Stimulated activated CD4-positive, alpha-beta T cell treated with anti-CD3 and anti-CD28 coated beads, Interleukin-1b, Interleukin-23, amount 100 ng/mL, for 24 hours (primary cell): ENCODE measurements at places on chromosomes 5 and 9.

DNA sequence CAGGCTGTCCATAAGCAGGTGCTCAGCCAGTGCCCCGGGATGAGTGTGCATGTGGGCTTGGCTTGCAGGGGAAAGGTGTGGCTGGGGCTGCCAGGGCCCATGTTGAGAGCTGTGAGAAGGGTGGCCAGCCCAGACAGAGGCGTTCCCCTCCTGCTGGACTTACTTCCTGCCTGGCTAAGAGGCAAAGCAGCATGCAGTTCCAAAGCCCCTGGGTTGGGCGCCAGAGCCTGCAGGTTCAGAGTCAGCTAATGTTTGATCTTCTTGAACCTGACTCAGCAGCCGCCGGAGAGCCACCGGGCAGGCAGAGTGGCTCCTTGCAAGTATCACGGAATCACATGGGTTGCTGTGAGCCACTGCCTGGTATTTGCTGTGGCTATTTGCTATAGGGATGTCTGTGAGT is 168.4 kb upstream of the MAP1B start:
- no peak for DNase-seq

DNA sequence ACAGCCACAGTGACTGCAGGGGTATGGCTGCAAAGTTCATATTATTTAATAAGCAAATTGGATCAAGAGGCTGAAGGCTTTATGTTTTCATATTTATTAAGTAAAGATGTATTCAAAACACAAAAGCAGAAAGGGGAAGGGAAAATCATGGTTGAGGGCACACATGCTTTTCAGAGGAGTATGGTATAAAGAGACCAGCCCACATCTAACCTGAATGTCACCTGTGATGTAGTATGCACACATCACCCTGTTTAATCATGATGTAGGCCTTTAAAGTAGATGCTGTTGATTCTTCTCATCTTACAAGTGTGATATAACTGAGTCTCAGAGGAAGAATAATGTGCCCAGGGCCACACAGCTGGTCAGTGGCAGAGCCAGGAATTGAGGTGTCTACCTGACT is 211.8 kb downstream of the DCP2 start:
- no peak for DNase-seq

DNA sequence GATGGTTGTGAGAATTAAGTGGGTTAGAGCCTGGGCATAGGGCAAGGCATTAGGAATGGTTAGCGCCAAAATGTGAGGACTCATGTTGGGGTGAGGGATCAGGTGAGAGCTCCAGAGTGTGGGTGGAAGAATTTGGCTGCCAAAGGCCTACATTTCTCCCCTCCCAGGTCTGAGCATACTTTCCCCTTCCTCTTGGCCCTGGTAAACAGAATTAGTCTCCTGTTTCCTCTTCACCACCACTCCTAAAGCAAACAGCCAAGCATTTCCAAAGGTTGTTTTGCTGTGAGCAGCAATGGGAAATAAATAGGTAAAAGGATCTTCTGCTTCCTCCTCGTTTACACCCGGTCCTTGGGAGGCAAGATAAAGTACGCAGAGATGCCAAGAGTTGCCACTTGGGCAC is 132.5 kb downstream of the ZSWIM6 start:
- DNase-seq, result no peak

DNA sequence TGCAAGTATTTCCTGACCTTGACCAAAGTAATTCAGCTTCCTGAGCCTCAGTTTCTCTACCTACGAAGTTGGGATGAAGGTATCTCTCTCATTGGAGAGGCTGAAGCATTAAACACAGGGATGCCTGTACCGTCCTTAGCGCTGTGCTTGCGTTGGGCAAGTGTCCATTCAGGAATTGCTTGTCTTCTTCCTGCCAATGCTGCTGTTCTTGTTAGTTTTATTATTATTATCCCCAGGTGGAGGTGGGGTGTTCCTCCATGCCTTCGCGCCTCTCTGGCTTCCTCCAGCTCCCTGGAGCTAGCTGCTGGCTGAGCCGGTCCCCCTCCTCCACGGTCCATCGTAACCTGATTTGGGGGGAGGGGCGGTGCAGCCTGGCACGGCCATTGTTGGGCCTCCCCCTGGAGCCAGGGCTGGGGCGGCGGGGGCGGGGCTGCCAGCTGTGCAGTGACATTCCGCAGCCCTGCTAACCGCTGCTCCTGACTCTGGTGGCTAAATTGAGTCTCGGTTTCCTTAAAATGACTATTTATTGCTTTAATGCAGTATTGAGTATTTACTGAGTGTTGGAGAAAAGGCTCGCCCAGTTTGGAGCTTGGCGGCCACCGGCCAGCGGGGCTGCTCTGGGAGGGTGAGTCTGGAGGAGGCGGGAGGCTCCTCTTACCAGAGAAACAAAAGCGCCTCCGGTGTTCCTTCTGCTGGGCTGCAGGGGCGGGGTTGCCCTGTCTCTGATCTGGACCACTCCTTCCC is 51.3 kb downstream of the LMX1B start:
- DNase-seq, result no peak

DNA sequence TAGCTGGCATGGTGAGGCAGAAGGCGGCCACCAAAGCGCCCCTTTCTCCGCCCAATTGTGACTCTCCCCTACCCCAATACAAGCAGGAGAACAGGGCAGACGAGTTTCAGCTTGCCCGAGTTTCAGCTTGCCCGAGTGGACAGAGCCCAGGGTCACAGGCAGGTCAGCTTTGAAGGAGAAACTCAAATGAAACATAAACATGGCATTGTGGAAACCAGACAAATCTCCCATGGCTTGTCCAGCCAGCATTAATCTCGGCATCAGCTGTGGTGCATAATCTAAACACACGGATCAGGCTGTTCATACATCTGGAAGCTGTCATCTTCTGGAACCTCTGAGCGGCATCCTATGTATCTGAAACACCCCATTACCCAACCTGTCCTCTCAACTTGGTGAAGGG is 16.9 kb downstream of the PTCH1 start:
- DNase-seq, result no peak

GRCh38 chr5:106072208-106072607 is 1598.5 kb downstream of the EFNA5 start:
- no peak for DNase-seq

- no peak for DNase-seq
These were observed 72.9 kb upstream of the GGTA1 start for GRCh38 chr9:121572581-121572980.

DNA sequence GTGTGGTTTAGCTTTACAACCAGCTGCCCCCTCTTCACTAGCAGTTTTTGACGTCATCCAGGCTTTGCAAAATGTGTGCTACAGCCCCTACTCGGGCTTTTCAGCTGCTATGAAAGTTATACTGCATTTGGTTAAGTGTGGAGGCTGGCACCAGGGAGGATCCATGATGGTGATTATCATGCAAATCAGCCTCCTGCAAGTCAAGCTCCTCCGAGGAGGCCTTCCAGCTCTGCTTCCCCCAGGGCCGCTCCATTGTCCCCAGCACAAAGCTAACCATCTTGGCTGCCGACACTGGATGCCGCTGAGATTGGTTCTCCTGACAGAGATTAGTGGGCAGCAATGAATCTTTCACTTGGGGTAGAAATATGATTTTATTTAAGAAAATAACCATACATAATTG is 159.6 kb downstream of the NR2F1-AS1 start:
- no peak for DNase-seq

DNA sequence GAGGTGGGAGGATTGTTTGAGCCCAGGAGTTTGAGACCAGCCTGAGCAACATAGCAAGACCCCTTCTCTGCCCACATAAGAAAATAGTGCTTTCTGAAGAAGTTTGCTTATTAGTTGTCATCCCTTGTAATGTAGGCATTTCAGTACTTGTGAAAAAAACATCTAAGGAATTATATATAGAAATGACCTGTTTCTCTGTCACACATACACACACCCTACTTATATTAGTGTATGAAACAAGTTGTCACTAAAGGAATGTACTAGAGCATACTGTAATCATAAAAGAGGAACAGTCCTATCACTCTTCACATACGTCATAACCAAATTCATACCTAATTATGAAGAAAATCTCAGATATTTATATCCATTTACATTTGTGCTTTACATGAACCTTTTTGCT is 122.0 kb downstream of the NIPBL start:
- DNase-seq, result no peak

DNA sequence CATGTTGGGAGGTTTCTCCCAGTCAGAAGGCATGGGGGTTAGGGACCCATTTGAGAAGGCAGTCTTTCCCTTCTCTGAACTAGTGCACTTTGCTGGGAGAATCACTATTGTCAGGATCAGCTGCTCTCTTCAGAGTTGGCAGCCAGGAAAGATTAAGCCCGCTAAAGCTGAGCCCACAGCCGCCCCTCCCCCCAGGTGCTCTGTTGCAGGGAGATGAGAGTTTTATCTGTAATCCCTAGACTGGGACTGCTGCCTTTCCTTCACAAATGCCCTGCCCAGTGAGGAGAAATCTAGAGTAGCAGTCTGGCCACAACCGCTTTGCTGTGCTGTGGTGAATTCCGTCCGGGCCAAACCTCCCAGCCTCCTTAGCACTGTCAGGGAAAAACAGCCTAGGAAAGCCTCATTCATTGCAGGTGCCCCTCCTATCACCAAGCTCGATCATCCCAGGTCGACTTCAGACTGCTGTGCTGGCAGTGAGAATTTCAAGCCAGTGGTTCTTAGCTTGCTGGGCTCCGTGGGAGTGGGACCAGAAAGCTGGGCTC is 69.8 kb downstream of the CNTLN start:
- no peak for DNase-seq
